ENCODE measurements at places on chromosomes 4 and X.

DNA sequence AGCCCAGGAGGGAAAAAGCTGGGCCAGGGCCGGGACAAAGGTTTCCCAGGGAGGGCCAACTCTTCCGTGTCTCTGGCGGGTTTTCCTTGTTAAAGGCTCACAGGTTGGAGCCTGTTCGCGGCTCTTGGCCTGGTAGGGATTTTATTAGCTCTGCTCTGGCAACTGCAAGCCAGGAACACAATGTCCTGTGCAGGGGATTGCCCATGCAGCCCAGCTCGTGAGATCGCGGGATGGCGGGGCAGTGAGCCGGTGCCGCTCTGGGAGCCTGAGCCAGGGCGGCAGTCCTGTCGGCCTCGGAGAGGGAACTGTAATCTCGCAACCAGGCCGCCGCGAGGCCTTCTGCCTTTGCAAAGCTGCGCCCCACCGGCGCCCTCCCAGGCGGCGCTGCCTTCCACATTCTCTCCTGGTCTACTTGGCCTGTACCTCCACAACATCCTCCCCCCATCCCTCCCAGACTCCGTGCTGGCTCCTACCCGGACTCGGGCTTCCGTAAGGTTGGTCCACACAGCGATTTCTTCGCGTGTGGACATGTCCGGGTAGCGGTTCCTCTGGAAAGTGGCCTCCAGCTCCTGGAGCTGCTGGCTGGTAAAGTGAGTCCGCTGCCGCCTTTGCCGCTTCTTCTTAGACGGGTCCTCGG lies 2.1 kb downstream of the PITX2 start:
- no peak for DNase-seq

DNA sequence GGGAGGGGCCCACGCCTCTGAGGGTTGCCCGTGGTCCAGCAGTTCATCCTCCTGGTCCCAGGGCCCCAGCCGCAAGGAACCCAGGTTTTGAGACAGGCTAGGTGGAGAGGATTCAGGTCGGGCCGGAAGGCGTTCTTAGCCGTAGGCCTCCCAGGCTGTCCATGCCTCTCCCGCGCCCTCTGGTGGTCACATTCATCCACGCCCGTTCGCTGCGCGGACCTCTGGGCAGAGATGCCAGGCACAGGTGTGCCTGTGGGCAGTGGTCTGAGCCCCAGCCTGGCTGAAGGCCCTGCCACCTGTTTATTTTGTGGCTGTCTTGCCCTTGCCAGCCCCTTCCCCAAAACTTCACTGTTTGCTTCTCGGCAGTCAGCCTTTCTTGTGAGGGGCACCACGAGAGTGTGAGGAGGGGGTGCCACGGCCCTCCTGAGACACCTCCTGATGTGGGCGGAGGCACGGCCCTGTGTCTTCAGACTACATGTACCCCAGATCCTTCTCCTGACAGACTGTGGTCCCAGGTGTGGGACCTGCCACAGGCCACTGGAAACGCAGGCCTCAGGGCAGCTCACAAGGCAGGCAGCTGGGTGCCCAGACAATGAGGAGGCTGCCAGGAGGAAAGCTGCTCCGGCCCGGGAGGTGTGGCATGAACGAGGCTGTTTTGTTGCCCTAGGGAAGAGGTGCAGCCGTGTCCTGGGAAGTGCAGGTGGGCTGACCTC lies 5.0 kb downstream of the UVSSA start:
- DNase-seq: peak; percentile 68

DNA sequence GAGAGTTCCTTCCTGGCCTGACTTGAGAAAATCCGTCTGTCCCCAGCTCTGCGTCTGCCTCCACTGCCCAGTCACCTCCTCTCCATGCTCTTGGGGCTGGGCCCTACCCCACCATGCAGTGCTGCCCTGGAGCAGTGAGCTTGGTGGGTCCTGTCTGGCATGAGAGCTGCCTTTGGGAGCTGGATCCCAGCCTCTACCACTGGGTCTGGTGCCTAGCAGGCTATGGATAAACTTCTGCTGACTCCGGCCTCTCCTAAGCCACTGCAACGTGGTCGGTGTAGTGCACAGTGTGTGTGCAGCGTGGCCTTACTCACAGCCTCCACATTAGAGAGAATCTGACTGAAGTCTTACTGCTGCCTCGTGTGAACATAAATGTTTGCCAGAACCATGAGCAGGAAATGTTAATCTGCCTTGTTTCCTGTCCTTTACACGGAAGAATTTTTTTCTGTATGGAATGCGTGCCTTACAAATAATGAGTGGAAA lies 47.6 kb downstream of the HTT start:
- peak; percentile 16 for DNase-seq

DNA sequence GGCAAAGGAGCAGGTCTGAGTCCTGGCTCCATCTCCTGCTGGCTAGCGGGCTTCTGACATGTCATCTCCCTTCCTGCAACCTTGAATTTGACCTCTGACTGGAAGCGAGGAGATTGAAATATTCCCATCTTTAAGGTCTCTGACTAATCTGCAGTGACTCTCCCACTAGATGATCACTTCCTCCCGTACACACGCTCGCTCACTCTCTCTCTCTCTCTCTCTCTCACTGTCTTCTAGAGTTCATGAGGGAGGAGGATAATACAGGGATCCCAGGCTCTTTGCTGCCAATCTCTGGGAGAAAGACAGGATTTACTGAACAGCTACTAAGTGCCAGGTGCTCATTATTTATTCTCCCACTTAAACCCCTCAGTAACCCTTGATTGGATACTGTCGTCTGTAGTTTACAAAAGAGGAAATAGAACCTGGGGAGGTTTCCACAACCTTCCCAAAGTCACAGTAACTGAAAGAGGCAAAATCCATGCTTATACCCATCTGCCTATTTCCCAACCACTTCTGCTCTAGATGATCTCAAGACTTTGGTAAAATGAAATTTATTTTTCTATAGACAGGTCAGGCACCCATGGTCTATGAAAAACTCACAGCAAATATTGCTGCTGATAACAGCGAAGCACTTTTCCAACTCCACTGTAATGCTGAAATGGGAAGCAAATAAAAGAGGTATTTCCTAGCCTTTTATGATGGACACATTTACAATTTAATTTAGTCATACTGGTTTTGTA lies 193.5 kb upstream of the C1QTNF7 start:
- DNase-seq: peak; percentile 66

- no peak for DNase-seq
These were observed 25.5 kb downstream of the GALNT7 start for GRCh38 chr4:173194157-173194556.

- DNase-seq: no peak
These were observed 81.0 kb upstream of the SPRY1 start for GRCh38 chr4:123315617-123316016.

GRCh38 chr4:52296341-52296740 lies 245.2 kb downstream of the SPATA18 start:
- DNase-seq: no peak

- DNase-seq: no peak
These were observed 134.8 kb downstream of the NAP1L3 start for GRCh38 chrX:93538575-93538974.

GRCh38 chrX:51144828-51145442 lies 187.7 kb upstream of the NUDT10 start:
- peak; percentile 38 for DNase-seq

DNA sequence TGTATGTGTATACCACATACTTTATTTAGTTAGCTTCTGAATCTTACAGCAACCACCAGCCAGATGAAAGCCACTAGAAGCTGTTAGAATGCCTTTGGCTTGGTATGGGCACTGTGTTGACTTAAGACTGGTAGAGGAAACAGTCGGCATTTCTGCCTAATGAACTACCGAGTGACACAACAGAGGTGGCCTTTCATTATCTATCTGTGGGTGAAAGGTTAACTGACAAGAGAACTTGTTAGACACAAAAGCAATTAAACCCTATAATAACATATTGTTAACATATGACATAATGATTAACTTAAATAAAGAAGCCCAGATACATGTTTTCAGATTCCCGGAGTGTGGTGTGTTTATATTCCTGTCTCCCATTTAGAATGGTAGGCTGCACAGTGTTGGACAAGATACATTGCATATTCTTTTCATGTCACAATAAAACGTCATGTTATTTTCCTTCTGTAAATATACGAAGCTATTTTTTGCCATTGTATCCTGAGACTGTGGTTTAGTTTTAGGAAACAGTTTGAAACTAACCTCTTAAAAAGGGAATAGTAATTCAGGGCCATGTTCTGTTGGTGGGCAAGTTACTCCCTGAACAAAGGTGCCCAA lies 181.5 kb downstream of the SLIT2 start:
- no peak for DNase-seq

DNA sequence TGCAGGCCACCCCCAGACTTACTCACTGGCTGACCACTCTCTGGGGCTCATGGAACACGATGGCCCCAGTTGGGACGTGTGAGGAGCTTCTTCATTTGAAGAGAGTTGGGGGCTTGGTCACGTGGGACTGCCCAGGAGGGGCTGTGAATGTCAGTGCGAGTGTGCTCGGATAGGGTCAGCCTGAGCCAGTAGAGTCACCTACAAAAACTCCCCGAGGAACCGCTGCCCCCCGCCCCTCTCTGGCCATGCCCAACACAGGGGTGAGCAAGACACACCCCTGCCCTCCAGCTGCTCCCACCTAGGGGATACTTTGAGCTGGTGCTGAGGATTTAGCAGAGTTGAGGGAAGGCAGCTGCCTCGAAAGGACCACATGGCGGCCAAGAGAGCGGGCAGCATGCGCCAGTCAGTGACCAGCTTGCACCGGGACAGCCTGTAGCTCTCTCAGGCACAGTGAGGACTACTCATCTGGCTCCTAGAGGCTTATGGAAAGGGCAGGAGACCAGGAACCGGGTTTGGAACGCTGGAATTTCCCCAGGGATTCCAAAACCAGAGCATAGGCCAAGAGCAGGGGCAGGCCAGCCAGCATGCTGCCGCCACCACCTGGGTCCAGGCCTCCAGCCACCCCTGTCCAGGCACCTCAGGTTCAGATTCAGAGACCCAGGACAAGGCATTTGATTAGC lies 8.4 kb downstream of the PNMA6E start:
- no peak for DNase-seq

- no peak for DNase-seq
These were observed 735.8 kb downstream of the RPA4 start for GRCh38 chrX:97619499-97619898.

DNA sequence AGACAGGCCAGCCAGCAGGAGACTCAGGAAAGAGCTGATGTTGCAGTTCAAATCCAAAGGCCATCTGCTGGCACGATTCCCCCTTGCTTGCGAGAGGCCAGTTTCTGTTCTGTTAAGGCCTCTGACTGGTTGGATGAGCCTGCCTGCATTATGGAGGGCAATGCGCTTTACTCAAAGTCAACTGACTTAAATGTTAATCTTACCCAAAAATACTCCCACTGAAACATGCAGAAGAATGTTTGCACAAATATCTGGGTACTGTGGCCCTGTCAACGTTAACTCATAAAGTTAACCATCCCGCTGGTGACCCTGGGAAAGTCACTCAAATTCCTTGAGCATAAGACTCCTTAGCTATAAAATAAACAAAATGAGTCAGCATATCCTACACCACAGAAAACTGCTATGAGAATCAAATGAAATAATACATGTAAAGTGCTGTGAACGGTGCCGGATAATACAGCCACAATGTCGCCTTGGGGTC lies 326.4 kb downstream of the EVC2 start:
- DNase-seq: peak; percentile 92

DNA sequence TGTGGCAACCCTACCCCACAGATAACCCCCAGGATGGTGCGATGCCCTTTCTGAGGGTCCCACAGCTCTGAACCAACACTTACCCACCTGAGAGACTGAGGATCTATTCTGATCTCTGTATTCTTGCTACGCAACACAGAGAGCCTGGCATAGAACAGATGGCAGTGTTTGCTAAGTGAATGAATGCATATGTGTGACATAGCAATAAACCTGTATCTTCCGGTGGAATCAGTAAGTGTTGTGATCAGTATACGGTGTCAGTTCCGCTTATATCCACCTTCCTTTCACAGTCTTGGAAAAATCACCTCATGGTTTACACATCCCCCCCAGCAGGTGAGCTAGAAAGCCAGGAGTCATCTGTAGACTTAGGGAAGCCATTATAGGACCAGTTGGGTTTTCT lies 5.9 kb upstream of the HSD17B10 start:
- no peak for DNase-seq
